ENCODE measurements at places on chromosomes 3 and 15.
A peak's percentile ranks its signal among the peaks of the same experiment; 100 is the strongest.

DNA sequence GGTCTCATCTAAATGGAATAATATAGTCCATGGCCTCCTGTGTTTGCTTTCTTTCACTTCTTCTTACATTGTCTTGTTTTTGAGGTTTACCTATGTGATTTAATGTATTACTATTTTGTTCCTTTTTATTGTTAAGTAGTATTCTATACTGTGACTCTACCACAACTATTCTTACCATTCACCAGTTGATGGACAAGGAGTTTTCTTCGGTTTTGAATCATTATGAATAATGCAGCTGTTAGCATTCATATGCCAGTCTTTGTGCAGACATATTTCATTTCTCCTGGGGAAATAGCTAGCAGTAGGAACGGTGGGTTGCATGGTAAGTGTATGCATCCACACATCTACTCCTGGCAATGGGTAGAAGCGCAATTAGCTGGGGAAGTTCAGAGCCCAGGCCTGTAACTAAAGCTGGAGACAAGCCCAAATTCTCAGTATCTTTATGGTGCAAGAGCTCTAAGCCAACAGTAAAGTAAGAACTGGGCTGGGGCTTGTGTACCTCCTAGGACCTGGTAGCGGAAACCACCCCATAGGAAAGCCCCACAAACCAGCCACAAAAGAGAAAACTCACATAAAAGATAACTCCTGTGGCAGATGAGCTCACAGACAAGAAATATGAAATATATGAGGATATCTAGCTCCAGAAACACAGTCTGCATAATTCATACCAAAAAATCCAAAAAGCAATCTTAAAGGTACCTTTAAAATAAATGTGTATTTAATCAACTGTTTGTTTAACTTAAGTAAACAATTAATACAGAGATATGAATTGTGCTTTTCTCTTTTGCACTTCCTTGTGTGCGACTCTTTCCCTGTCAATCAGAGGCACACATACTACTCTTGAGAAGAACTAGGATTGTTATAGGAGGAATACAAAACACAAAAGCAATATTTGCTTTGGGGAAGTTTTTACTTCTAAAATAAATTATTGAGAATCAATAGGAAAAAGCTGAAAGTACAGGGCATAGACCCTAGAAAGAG lies 2.7 kb upstream of the CSTA start:
- DNase-seq = no peak

GRCh38 chr15:78156653-78157052 lies 7.5 kb downstream of the IDH3A start:
- no peak for DNase-seq

DNA sequence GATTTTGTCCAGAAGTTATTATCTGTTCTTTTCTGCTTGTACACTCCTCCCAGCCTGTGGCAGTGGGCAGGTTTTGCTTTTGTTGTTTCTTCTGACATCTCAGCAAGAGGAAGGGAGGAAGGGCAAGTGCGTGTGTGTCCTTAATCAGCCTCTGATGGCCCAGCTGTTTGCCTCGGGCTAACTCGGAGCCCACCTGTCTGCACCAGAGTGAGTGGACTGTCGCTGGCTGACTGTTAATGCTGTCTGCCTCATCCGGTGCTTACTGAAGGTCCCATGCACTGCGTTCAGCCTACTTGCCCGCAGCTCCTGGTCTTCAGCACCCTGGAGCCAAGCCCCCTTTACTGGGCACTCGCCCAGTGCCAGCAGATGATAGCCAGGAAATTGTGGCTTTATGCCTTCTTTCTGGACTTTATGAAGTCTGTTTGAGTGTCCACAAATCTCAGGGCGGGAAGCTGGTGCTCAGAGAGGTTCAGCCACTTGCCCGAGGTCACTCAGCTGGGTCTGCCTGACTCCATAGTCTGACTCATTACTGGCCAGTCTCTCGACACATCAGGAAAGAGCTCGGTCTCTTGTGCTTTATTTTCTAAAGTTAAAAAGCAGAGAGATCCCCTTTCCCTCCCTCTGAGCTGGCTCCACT lies 89.5 kb downstream of the CHRNA7 start:
- DNase-seq = no peak

- DNase-seq = peak; percentile 98
Measured at GRCh38 chr3:58161435-58162398, 49.1 kb downstream of the DNASE1L3 start.

DNA sequence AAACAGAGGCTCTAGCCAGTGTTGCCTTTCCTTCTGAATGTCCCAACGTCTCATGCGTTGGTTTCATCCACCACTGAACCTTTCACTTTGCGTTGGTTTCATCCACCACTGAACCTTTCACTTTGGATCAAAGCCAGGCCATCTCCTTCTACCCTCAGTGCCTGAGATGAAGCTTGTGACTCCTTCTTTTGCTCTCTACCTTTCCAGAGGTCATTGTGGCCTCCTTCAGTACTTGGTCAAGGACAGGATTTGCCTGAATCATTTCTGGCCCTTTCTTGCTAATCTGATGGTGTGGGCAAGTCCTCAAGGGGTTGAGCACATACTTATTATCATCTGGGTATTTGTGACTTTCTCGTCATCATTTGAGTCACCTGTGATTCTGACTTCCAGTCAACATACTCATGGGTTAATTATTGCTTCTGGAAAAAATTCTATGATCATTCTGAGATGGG lies 50.0 kb downstream of the SELENOT start:
- no peak for DNase-seq

- DNase-seq = no peak
Measured at GRCh38 chr15:81295486-81296121, 28.3 kb downstream of the STARD5 start.

DNA sequence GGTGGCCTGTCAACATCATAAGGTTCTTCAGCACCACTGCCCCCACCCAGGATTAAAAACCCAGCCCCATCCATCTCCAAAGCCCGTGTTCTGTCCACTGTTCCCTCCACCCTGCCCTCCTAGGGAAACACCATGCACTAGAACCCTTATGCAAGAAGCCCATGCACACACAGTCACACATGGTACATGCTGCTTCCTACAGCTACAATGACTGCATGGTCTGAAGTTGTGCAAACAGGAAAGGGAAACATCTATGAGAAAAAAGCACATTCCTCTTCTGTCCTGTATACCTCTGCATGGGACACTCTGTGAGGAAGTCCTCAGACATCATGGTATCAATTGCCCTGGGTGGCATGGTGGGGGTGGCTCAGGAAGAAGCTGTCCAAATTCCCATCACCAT lies 108.6 kb upstream of the MRPS22 start:
- no peak for DNase-seq

DNA sequence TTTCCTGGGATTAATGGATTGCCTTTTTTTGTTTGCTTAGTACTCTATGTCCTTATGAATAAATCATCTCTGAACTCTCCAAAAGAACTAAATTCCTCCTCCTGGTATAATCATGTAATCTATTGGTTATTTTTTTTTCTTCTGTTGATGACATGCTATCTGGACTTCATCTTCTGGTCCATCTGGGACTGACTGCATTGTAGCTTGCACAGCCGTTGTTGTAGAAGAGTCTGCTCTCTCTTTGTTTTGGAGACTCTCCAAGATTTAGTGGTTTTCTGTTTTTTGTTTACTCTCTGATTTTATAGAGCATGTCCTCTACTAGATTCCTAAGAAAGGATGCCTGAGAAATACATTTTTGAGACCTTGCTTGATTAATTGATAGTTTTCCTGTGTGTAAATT lies 19.1 kb downstream of the IREB2 start:
- DNase-seq = peak; percentile 27

DNA sequence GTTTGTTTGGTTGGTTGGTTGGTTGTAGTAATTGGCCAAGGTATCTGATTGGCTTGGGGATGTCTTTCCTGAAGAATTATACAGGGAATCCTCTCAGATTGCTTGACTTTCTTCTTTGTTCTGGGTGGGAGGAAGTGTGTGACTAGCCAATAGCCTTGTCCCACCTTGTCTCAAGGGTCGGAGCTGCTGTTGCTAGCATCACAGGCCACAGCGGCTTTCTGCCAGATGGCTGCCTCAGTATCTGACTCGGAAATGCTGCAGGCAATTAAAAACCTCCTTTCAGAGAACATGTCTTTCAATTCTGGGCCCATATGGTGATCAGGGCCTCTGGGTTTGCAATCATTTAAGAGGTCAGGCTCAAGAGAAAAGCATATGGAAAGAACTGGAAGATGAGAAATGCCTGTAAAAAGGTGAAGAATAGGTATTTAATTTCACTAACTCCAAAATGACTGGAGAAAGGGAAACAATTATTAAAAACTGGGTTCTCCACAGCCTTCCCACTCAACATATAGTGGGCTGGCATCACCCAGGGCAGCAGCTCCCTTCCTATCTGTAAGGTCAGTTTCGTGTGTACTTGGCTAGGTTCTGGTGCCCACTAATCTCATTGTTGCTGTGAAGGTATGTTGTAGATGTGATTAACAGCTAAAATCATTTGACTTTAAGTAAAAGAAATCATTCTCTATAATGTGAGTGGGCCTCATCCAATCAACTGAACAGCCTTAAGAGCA lies 32.4 kb downstream of the TGFBR2 start:
- no peak for DNase-seq

DNA sequence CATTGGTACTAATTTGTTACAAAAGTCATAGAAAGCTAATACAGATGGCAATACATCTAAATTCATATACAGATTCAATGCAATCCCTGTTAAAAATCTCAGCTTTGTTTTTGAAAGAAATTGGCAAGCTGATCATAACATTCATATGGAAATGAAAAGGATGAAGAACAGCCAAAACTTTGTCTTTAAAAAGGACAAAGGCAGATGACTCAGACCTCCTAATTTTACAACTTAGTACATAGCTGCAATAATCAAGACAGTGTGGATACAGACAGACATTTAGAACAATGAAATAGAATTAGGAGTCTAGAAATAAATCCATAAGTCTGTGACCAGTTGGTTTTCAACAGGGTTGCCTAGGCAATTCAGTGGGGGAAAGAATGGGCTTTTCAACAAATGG lies 63.3 kb downstream of the AQP9 start:
- DNase-seq = no peak

GRCh38 chr15:79682285-79682684 lies 214.5 kb downstream of the MTHFS start:
- DNase-seq = peak; percentile 77

- no peak for DNase-seq
Measured at GRCh38 chr3:97291901-97292300, 472.7 kb upstream of the ARL6 start.

GRCh38 chr3:94433811-94434210 lies 370.9 kb downstream of the NSUN3 start:
- DNase-seq = no peak

- DNase-seq = no peak
Measured at GRCh38 chr3:61892891-61893290, 331.5 kb downstream of the PTPRG start.

- no peak for DNase-seq
Measured at GRCh38 chr3:48594417-48595049, 596 bp downstream of the COL7A1 start.

DNA sequence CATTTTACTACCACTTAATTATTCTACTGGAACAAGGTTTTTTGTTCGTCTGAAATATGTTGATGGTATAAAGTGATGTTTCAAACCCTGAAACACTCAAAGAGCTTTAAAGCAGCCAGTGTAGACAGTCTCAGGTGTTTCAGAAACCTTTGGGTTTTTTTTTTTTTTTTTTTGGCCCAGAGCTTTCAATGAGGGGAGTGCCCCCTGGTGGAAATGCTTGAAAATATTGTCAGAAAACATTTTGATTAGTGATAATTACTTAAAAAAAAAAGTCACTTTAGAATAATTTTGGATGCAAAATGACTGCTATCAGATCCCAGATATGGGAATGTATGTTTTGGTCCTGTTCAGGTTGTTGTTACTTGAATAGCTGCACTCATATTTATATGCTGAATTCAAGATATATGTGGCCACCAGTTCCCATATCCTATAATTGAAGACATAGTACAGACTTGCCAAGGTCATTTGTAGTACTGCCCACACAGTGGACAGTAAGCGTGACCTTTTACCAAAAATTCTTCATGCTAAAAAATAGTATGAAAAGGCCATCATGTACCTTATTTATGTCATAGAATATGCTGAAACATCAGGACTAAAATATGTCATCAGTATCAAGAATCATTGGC lies 35.9 kb downstream of the SATB1 start:
- DNase-seq = peak; percentile 9

GRCh38 chr3:122688996-122689395 lies 8.4 kb downstream of the PARP14 start:
- DNase-seq = no peak

DNA sequence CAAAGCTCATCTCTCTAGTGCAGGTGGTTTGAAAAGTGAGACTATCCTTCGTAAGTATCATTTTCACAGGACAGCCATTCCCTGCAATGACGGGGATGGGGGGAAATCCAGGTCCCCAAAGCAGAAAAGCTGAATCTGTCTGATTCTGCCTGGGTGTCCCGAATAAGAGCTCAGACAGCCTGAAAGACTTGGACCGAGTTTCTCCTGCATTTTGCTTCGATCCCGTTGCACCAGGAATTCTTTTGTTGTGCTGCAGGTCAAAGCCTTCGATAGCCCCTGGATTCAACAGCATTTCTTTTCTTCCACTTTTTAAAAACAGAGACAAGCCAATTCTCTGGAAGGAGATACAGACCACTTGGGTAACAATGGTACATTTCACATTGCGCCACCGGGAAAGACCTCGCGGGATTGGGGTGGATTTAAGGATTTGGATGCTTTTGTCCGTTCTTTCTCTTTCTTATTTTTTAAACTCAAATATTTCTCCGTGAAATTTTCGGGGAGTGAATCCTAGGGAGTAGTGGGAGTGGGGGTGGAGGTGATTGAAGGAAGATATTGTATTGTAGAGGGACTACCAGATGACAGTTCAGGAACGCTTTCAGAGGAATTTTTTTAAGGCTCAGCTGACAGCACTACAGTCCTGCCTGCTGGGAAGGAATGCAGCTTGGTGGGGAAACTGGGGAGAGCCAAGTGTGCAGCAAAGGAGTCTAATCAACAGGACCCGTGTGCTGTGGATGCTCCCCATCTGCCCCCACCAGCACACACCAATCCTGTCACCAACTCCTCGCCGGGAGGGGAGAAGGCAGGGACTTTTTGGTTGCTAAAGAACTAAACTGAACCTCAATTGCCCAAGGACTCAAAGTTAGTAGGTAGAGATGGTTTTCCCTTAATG lies 2.6 kb downstream of the SLITRK3 start:
- no peak for DNase-seq

- DNase-seq = no peak
Measured at GRCh38 chr3:64825404-64826120, 137.8 kb upstream of the ADAMTS9 start.

GRCh38 chr3:167346171-167346570 lies 33.9 kb downstream of the ZBBX start:
- DNase-seq = no peak

DNA sequence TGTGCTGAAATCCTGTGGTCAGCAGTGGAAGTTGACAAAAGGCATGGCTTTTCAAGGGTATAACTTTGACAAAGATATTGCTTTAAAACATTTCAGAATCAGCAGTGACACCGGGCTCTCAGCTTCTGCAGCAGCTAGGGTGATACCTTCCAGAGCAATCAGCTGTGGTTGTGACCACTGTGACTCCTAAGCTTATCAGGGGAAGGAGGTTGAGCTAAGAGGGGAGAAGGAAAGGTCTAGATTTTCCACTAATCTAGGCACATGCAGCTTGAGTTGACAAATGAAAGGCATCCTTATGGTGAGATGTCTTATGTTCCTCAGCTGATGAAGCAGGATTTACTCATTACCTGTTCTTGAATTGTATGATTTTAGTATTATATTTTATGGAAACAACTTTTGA lies 16.3 kb upstream of the LRRFIP2 start:
- DNase-seq = no peak

GRCh38 chr3:125271127-125271526 lies 58.6 kb upstream of the SLC12A8 start:
- no peak for DNase-seq

- no peak for DNase-seq
Measured at GRCh38 chr3:116920826-116921610, 211.4 kb downstream of the TUSC7 start.

All from HS-27A (cell line).